ENCODE measurements at places on chromosomes 3 and 15.

- DNase-seq = no peak
These were observed 40.8 kb downstream of the NUP210 start for GRCh38 chr3:13379201-13379830.

DNA sequence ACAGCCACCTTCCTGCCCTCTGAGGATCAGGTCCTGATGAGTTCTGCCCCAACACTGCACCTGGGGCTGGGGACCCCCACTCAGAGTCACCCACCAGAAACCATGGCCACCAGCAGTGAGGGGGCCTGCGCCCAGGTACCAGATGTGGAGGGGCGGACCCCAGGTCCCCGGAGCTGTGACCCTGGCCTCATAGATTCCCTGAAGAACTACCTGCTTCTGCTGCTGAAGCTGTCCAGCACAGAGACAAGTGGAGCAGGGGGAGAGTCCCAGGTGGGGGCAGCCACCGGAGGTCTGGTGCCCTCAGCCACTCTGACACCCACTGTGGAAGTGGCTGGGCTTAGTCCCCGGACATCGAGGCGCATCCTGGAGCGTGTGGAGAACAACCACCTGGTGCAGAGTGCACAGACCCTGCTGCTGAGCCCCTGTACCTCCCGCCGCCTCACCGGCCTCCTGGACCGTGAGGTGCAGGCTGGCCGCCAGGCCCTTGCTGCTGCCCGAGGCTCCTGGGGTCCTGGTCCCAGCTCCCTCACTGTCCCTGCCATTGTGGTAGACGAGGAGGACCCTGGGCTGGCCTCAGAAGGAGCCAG, 27.0 kb upstream of the SLC28A1 start:
- DNase-seq = no peak

DNA sequence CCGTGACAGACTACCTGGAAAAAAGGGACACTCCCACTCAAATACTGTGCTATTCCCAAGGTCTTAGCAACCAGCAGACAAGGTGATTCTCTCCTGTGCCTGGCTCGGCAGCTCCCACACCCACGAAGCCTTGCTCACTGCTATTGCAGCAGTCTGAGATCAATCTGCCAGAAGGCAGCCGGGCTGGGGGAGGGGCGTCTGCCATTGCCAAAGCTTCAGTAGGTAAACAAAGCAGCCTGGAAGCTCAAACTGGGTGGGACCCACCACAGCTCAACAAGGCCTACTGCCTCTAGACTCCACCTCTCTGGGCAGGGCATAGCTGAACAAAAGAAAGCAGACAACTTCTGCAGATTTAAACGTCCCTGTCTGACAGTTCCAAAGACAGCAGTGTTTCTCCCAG, 128.4 kb upstream of the SETMAR start:
- no peak for DNase-seq

GRCh38 chr3:141015481-141015880, 35.7 kb upstream of the SPSB4 start:
- DNase-seq = no peak

DNA sequence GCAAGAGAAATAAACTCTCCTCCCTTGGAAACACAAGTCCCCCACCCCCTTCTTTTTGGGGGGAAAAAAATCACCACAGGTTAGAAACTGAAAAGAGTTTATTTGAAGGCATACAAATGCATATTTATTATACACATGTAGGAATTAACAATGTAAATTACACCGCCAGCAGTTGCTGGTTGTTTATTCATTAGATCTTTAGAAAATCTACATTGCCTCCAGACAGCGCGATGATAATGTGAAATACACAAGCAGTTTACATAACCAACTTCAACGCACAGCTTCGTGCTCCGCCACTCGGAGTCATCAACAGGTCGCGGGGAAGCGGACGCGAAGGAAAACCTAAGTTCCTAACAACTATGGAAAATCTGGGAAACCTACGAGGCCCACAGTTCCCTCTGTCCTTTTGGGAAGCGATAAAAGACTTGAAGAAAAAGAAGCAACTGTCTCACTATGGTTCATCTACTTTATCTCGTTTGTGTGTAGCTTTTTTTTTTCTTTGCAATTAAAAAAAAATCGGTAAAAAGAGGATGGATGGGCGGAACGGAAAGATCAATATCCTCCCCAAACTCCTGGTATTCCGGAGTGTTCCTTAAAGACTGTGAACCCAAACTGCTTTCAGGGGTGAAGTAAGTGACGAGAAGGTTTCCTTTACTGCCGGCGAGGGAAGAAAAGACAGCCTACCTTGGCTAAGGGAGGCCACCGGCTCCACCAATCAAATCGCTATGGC, 8.4 kb upstream of the FOXB1 start:
- no peak for DNase-seq

- no peak for DNase-seq
These were observed 9.3 kb downstream of the BAHD1 start for GRCh38 chr15:40450047-40450446.

DNA sequence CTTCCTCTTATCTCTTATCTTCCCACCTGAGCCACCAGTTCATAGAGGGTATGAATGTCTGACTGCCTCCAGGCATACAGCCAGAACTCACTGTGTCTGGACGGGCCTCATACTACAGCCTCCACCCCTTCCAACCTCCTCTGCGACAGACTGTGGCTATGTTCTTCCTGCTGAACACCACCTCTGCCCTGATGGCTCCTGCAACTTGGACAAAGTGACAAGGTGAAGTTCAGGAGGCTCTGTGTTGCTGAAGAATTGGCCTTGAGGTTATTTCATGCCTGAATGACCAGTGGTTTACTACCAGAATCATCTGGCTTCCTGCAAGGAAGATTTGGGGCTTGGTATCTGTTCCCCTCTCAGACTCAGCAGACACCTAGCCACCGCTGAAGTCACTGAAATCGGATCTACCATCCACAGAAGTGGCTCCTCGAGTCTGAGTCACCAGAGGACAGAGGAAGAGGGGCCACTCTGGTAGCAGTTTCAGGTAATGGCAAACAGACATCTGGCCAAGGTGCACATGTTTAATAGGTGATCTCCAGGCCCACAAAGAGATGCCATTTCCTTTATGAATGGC, 14.2 kb upstream of the ULK3 start:
- DNase-seq = no peak
